ENCODE measurements at places on chromosomes 7 and 10.

DNA sequence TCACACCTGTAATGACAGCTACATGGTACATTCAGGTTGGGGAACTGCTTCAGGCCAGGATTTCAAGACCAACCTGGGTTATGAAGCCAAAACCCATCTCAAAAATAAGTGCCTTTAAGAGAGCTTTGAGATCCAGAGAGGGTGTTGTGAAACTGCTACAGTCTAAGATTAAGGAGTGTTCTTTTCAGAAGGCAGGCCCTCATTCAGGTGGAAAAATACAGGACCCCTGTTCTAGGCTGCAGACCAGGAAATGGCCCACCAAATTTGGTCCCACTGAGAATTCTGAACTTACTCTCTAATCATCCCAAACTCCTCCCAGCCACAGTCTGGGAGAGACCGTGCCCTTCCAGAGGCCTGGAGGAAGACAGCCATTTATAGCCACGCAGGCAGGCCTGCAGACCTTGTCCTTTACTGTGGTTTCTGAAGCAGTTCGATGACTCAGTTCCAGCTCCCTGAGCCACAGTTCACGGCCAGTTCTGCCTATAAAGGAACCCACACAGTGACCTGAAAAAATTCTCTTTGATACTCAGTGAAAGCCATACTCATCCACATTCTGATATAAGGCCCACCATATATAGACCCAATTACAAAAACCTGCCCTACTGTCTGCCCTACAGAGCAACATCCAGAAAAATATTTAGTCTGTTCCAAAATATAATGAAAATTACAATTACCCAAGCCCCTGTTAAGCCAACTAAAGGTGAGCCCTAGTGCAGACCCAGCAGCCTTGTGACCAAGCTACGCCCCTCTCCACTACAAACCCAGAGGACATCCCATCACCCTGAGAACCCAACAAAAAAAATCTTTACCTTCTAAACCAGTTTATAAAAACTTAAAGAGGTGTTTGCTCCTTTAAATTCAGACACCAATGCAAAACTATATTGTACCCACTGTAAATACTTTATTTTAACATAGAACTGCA is 21.2 kb downstream of the ZNF680 start:
- peak; percentile 90 for DNase-seq

DNA sequence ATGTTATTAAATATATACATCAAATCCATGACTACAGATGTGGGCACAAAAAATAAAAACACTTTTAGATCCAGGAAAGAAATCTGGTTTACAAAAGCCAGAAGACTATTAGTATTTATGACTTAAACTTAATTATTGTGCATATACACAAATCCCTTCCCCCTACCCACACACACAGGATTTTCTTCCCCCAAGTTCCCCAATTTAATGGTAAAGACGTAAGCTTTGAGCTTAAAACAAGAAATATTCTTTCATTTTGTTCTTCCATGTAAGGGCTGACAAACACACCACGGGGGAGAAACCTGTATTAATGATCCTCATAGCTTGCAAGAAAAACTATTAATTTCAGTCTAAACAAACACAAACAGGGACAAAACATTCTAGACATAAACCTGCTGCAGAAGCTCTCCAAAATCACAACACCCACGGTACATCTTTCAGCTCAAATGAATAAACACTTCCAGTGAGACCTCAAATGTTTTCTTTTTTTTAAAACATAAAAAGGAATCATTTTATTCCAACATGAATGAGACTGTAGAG is 28.5 kb downstream of the OSBPL3 start:
- DNase-seq = no peak

- no peak for DNase-seq
Measured at GRCh38 chr10:94858005-94858404, 80.5 kb upstream of the CYP2C9 start.

DNA sequence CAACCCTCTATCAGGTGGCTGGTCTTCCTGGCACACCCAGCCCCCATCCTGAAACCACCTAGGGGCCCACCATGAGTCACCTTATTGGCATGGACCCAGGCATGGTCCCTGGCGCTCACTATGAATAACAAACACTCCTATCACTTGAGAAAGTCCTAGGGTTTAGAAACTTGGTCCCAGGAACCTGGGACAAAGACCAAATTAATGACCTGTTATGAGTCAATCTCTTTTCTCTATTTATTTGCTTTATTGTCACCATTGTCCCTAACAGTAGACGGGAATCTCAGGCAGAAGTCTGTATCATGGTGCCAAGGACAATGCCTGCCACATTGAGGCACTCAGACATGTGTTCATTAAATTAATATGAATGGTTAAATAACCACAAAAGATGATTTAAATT is 599.6 kb upstream of the C7orf33 start:
- peak; percentile 60 for DNase-seq

DNA sequence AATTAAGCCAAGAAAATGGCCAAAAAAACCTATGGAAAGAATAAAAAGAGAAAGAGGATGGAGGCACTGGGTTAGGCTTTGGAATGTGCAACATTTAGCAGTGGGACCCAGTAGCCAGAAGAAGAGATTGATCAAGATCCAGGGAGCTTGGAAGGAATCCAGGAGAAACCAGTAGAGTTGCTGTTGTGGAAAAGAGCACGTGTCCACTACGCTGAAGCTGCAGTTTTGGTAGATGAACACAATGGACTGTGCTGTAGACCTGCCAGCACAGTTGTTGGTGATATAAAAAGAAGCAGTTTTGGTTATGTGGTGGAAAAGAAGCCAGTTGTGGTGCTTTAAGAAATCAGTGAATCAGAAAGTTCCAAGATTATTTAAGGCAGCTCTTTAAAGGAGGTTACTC is 802.2 kb upstream of the POM121L12 start:
- peak; percentile 62 for DNase-seq

- DNase-seq = no peak
Measured at GRCh38 chr10:69645296-69646184, 15.5 kb downstream of the FAM241B start.

DNA sequence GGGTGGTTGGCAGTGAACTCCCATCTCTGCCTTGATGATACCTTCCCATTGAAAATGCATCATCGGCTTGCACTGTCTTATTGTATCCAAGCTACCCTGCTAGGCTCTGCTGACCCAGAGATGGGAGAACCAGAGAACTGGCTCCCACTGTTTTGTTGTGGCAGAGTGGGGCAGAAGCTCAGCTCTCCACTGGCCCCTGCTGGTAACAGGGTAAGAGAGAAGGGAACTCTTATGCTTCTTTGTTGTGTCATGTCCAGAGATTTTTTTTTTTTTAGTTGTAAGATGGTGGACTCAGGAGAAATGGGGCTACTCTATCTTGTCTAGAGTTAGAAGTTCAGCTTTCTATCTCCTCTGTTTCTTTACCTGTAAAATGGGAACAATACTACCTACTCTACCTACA is 100.5 kb upstream of the SDK1 start:
- peak; percentile 56 for DNase-seq

- DNase-seq = no peak
Measured at GRCh38 chr7:93461350-93461749, 113.2 kb downstream of the CALCR start.

GRCh38 chr10:69056129-69056528 is 31.8 kb upstream of the SRGN start:
- DNase-seq = no peak
